ENCODE measurements at places on chromosomes 5 and 9.
A peak's percentile ranks its signal among the peaks of the same experiment; 100 is the strongest.

GRCh38 chr5:81751836-81752643 is 1.1 kb upstream of the SSBP2 start:
- peak; percentile 16 for DNase-seq

DNA sequence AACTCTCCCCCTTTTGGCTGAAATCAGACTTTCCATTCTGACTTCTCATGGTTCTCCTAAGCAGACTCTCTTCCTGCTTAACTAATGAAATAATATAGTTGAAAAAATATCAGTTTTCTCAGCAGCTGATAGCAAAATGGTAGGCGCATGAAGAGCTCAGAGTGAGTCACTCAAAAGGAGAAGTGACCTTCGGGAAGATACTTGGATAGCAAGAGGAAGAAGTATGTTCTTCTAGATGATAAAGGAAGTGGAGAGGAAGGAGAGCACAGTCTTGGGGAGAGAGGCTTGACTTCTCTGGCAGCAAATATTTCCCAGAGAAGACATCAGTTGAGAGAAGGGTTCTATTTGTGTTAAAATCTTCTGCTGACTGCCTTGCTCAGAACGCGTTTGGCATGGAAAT is 101.5 kb downstream of the TAF11L14 start:
- no peak for DNase-seq

- DNase-seq = no peak
Measured at GRCh38 chr9:14320271-14321181, 6.6 kb upstream of the NFIB start.

DNA sequence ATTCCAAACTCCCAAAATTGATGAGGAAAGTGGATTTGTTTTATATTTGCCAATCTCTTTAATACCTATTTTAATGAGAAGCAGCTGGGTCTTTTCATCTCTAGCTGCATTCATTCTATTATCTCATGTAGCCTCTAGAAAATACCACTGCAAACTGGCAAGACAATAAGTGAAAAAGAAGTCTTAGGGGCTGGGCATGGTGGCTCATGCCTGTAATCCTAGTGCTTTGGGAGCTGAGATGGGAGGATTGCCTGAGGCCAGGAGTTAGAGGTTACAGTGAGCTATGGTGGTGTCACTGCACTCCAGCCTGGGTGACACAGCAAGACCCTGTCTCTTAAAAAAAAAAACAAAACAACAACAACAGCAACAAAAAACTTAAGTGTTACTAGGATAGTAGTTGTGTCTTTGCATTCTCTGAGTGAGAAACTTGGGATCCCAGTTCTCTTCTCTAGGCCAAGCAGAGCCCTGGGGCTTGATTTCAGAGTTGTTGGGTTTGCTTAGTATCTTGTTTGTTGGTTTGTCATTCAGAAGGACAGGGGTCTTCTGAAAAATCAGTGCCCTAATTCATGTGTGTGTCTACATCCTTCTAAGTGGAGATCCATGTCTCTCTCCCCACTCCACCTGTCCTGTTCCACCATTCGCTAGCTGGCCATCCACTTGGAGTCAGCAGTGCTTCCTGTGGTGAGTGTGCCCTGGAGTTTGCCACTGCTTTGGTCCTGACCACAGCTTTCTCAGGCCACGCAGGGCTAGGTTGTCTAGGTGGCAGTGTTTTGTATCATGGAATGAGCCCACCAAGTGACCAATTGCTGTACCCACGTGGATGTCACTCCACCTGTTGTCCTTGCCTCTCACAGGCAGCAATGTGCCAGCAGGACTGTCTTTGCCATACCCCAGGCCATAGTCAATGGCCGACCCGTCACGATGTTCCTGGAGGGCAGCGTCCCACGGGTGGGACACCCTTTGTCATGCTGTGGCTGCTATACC is 19.5 kb downstream of the MARCHF6 start:
- no peak for DNase-seq

DNA sequence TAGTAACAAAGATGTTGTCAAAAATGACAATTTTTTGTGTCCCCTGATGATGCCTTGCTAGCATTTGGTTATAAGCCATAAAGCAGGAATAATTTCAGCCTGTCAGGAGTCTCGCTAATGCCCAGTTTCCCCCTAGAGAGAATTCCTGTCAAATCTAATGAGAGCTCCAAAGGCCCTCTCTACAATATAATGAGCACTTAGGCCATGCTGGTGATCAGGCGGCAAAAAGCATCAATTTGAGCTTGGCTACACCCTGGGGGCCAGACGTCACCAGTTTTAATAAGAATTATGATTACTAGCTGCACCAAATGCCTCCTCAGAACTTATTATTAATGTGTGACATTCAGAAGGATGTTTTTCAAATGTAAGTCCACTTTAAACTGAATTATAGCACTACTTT is 6.1 kb downstream of the TLE1 start:
- no peak for DNase-seq

DNA sequence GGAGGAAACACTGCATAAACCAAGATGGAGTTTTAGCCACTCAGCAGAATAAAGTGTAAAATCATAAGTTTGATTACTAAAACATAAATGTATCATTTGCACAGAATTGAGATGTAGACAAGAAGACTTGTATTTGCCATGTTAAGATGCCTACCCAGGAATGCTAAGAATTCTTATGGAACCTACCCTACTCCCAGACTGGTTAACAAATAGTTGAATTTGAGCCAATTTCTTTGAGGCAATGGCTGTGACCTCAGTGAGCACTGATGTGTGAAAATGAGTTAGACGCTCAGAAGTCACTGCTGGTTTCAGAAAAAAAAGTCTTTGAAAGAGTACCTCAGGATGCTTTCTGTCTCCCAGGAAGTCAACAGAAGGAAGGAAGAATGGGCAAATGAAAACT is 95.6 kb downstream of the ESM1 start:
- DNase-seq = no peak

All from mucosa of gallbladder (tissue), 1 donor.